NCI-H1105 treated with DMSO at 0.1 percent for 48 hours (cell line): ENCODE measurements at places on chromosomes 12 and 14.
A peak's percentile ranks its signal among the peaks of the same experiment; 100 is the strongest.

GRCh38 chr14:24054324-24054641 is 2.5 kb downstream of the CARMIL3 start:
- DNase-seq, result no peak

GRCh38 chr12:92930421-92930820 is 1.3 kb upstream of the EEA1 start:
- DNase-seq, result no peak

DNA sequence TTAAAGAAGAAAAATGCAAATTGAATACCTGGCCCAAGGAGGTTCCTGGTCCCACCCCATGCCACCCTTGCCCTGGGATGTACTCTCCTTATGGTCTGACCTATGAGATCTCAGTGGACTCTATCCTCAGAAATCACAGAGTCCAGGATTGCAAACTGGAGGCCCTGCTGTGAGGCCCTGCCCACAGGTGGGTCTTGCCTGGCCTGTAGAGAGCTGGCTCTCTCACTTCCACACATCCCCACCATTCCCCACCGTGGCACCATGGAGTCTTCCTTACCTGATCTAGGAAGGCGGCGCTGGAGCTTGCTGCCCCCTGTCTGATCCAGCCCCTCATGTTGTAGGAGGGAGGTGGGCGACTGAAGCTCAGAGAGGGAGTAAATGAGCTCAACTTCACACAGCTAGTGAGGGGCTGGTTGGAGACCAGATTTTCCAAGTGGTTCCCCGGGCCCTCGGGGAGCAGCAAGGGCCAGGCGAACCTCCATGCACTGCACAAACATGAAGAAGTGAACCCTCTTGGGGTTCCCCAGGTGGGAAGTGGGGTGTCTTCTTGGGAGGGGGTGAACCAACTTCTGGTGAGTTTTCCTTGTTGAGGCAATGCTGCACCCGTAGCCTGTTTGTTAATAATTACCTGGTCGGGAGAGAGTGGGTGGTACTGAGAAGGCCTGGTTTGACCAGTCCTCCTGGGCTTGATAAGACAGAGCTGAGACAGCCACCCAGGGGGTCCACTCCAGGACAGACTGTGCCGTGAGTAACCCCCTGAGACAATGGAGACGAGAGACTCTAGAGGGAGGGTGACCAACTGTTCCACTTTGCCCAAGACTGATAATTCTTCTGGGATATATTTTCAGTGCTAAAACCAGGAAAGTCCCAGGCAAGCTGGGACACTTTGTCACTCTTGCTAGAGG is at the start of gene SERPINA4:
Gene SERPINA4 (plus strand): TSS at position 692 of the 905 bp plus-strand sequence. CDS start 2,041 bp downstream, outside the sequence.
- DNase-seq, result no peak

DNA sequence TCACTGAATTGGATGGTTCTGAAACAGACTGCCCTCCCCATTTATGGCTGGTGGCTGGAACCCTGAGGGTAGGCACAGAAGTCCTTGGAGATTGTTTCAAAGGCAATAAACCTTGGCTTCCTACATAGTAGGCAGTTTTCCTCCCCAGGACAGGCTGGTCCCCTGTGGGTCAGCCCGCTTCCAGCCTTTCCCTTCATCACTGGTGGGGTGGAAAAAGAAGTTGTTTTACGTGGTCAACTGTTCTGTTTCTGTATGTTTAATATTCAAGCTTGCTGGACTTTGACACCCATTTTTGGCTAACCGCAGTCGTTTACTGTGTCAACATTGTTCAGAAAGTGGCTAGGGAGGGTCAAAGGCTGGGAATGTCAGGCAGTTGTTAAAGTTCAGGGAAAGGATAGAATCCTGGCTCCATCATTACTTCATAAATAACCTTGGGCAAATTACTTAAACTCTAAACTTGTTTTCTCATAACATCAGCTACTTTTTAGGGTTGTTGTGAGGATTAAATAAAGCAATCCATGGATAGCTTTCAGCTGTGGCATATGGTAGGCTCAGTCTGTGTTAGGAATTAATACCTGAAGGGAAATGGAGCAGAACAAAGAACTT is 2.4 kb downstream of the KLHDC2 start:
- DNase-seq, result no peak

DNA sequence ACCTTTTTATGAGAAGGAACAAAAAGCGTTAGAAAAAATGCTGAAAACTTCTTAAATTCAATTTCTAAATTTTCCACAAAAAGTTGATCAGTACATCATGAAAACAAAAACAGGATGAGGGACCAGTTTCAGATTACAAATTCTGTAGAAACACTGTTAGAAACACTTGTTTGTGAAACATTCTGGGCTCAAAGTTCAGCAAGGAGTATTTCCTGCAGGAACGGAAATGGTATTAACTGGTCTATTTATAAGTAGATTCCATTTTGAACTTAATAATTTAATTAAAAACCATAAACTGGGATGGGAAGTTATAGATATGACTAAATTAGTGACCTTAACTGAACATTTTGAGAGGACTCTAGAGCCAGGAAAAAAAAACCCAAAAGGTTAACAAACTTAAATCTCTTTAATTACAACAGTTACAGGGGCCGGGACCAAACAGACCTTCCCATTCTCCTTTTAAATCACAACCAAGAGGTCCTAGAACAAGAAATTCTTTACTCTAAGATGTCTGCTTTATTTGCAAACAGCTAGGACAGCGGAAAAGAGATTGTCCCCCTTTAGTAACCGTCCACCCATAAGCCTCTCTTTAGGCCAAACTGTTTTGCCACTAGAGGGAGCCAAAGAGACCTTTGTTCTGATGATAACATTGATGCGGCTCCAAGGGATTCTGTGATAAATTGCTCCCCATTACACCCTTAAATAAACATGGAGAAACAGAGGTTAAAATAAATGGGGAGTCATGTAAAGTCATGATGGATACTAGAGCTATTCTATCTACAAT is 69.0 kb upstream of the RERGL start:
- DNase-seq, result peak; percentile 33

DNA sequence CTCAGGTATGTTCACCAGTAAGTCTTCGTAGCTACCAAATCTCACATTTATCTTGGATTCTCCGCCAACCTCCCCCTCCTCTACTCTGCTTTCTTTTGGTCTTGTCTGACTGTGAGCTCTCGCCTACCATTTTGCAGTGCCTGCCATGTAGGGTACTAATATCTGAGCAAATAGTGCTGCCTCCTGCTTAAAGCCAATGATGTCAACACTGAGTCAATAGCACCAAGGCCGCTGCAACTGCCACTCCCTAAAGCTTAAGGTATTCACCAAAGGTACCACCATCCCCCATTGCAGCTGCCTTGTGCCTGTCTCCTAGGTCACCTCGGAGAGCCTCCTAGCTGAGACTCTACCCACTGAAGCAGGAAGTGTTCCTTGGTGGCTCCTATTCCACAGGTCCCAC is 114.8 kb upstream of the FUT8 start:
- no peak for DNase-seq

GRCh38 chr14:90611936-90612335 is 204.3 kb downstream of the TTC7B start:
- DNase-seq, result no peak

- no peak for DNase-seq
Measured at GRCh38 chr14:104819361-104819781, 18.5 kb downstream of the ZBTB42 start.

- peak; percentile 65 for DNase-seq
Measured at GRCh38 chr12:106585521-106586277, 2.9 kb downstream of the RFX4 start.

DNA sequence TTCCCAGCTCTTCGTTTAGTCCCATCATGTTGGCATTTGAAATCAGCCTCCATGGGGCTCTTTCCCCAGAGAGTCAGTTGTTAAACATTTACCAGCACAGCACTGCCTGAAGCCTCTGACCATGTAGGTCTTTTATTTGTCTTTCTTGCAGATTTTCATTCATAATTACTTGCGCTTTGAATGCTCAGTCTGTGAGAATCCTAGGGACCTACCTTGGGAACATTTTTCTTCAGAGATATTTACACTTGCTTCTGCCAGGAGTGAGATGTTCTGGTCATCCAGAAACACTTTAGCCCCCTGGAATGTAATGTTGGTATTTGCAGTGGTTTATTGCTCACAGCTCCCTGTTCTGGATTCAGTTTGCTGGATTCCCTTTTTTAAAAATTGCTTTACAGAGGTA is 41.7 kb downstream of the RPH3A start:
- DNase-seq, result no peak

GRCh38 chr12:52415870-52416750 is 10.0 kb upstream of the KRT82 start:
- DNase-seq, result no peak

- DNase-seq, result peak; percentile 37
Measured at GRCh38 chr12:88144546-88145468, 2.7 kb downstream of the TMTC3 start.

GRCh38 chr12:56839915-56840325 is 76.8 kb downstream of the HSD17B6 start:
- DNase-seq, result peak; percentile 10

DNA sequence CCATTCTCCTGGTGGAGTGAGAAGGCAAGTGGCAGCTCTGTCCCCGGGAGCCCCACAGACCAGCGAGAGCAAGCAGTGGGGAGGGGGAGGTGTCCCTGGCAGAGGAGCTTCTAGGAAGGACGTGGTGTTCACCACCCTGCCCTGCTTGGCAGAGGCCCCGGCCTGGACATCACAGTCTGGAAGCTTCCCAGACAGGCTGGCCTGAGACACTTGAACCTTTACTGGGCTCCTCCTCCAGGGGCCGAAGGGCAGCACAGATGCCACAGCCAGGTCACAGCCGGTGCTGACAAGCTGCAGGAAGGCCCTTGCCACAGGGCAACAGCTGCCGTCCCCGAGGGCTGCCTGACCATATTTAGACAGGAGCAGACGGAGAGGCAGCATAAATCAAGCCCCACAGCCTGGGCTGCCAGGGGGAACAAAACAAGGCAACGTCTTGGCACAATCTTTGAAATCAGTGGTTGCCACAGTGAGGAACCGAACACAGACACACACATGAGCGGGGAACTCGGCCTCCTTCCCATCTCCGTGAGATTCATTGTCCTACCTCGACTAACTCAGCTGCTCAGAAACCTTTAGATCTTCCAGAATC is 28.5 kb downstream of the PRIMA1 start:
- DNase-seq, result no peak

DNA sequence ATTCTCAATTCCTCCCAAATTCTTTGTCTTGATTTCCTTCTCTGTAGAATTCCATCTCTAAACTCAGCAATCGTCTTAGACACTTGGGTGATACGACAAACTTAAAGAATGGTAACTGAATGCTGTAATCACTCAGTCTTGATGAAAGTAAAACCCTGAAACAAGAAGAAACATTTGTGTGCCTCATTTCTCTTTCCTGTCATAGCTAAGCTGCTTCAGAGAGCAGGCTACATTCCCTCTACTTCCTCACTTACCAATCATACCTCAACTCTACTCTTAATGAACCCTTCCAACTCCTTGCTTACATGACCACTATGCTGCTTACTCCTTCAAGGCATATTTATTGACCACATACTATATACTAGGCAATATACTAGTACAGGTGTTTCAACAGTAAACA is 8.3 kb downstream of the MAP4K5 start:
- no peak for DNase-seq

GRCh38 chr12:111112311-111113098 is 192.1 kb upstream of the MYL2 start:
- no peak for DNase-seq

GRCh38 chr12:84874825-84875139 is 37.8 kb downstream of the SLC6A15 start:
- no peak for DNase-seq

DNA sequence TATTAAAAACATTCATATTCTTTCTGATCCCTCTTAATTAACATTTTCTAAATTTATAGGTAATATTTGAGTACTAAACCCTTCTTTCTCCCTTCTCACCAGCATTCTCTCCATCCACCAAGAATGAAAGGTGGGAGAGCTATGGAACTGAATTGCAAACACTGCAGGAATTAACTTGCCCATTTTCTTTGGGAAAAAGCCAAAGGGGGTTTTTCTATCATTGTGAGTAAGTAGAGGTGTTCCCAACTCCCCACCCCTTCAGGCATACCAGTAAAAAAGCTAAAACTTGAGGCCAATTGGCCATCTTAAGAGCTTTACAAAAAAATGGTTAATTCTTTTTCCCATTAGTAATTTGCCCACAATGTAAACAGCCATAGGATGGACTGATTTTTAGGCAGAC is 23.7 kb downstream of the PCNX1 start:
- DNase-seq, result no peak

- DNase-seq, result no peak
Measured at GRCh38 chr12:57196439-57196838, 20.2 kb upstream of the NXPH4 start.

GRCh38 chr14:104470588-104470987 is 109.0 kb upstream of the C14orf180 start:
- no peak for DNase-seq

DNA sequence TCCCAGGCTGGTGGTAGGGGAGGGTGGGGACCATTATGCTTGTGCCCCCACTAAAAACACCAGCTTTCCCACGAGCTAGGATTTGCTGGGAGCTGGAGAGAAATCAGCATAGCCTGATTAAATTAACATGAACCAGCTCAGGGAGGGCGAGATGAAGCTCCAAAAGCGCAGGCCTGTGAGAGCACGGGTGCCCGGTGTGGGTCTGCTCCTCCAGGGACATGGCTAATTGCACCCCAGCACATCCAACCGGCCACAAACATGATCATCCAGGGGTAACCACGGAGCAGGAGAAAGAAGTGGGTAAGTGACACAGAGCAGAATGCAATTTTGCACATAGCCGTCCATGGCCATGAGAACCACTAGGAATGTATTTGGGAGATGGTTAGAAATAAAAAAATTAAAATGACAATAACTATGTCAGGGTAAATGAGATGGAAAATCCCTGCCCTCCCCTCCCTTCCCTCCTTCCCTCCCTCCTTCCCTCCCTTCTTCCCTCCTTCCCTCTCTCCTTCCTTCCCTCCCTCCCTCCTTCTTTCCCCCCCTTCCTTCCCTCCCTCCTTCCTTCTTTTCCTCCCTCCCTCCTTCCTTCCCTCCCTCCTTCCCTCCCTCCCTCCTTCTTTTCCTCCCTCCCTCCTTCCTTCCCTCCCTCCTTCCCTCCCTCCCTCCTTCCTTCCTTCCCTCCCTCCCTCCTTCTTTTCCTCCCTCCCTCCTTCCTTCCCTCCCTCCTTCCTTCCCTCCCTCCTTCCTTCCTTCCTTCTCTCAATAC is 26.9 kb downstream of the CLMN start:
- no peak for DNase-seq

DNA sequence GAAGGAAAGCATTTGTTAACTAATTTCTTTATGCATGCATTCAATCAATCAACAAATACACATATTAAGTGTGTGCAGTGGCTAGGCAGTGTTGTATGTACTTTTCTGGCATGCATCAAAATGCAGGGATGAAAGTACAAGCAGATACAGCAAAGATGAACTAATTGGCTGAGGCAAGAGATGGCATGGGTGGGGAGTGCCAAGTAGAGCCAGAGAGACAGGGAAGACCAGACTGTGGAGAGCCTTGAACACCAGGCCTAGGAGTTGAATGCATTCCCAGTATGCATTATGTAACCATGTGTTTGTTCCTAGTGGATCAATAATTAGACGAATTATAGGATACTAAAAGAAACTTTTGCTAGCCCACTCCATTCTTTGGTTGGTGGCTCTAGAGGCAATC is 17.3 kb upstream of the LMNTD1 start:
- no peak for DNase-seq

GRCh38 chr14:94292872-94293577 is at the start of gene SERPINA10:
SERPINA10 (minus strand) TSS chr14:94293268; CDS start chr14:94290593, 2,675 bp downstream.
- DNase-seq, result no peak

GRCh38 chr14:61247935-61248334 is 33.2 kb downstream of the TMEM30B start:
- no peak for DNase-seq

GRCh38 chr12:79514730-79515529 is 175.8 kb downstream of the PAWR start:
- DNase-seq, result no peak
